ENCODE measurements at places on chromosomes 2 and 18.

DNA sequence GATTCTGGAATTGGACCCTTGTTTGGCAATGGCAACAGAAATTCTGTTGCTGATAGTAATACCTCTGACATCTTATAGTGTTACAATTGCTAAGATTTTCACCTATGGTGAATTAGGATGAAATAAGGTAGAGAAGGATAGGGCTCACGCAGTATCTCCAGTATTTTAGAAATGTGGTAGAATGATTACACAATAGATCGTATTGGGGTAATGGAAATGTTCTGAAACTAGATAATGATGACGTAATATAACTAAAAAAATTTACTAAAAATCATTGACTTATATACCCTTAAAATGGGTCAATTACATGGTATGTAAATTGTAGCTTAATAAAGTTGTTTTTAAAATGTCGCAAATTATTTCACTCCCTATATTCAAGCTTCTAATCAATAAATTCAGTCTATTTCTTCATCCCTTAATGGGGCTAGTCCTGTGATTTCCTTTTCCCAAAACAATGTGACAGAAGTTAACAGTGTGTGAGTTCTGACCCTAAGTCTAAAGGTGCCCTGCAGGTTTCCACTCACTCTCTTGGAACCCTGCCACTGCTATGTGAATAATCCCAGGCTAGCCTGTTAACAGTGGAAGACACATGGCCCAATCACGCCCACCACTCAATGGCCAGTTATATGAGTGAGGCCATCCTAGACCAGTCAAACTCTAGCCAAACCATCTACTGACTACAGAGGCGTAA, 31.2 kb downstream of the USP37 start:
- DNase-seq, result peak; percentile 17

- no peak for DNase-seq
Measured at GRCh38 chr2:29015701-29016470, 34.8 kb downstream of the TOGARAM2 start.

DNA sequence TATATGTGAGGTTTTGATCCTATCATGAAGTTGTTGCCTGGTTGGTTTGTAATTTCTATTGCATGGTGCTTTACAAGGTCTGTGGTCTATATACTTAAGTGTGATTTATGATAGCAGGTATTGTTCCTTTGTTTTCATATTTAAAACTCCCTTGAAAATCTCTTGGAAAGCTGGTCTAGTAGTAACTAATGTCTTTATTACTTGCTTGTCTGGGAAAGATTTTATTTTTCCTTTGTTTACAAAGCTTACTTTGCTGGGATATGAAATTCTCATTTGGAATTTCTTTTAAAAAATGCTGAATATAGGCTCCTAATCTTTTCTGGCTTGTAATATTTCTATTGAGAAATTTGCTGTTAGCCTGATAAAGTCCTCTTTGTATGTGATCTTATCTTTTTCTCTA, 862.9 kb upstream of the NXPH2 start:
- DNase-seq, result no peak

DNA sequence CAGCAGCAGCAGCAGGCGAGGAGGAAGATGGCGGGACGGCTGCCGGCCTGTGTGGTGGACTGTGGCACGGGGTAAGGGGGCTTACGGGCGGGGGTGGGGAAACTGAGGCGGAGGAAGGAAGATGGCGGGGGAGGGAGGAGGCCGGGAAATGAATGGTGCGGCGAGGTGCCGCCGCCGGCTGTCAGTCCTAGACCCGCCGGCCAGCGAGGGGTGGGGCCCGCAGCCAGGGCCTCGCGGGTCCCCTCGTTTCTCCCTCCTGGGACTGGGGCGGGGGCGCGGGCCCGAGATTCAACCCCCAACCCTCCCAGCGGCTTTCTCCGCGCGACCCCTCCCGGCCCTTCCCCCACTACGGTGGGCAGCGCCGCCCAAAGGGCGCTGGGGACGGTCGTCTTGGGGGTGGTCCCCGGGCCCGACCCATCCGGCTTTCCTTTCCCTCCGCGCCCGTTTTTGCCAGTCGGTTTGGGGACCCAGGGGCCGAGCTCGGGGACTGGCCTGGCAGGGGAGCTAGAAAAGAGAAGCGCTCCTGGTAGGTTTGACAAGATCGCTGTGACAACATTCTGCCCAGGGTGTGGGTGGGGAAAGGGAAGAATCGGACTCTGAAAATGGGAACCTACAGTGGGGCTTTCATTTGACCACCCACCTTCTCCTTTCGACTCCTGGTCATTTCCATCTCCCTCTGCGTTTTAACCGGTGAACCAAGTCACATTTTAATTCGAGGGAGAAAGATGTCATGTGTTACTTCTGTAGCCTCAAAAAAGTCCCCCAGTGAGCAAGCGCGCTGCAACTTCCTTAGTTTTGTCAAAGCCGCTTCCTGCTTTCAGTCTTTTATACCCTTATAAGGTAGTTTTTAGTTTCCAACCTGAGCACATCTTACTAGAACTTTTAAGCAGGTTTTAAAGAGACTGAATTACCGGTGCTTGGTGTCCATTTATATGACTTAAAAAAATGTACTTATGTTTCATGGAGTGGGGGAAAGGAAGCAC, 655 bp downstream of the ACTR3 start:
- peak; percentile 80 for DNase-seq

GRCh38 chr2:66440708-66441497, 6.0 kb downstream of the MEIS1 start:
- no peak for DNase-seq

DNA sequence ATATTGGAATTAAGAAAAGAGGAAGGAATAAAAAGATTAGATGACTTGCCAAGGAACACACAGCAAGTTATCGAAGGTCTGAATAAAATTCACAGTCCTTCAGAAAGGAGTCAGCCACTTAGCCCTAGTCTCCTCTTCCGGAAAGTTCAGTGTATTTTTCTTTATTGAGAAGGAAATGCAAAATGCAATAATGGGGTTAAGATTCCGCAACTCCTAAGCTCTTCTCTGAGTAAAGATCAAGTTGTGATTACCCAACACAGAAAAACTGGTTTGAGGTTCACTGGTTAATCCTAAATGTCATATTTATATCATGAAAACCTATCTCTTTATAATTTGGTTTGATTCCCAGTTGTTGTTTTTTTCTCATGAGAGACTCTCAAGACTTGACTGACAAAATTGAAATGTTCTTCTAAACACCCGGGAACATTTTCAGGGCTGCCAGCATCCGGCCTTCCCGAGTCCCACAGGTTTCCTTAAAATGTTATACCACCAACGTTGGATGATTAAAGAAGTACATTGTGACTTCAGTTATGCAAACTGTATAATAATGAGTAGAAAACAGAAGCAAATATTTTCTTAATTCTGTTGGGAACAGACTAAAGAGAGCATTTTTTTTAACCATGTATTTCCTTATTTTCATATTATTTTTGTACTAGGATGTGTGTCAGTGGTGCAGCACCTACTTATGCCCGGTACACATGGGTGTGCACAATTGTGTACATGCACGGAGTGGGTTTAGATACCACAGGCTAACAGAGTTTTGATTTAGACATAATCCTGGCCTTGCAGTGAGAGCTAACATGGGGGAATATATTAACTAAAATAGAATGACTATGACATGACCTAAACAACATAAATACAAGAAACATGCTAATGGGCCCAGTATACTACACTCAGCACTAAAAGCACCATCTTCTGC, 100.2 kb downstream of the STK39 start:
- DNase-seq, result no peak

- DNase-seq, result no peak
Measured at GRCh38 chr2:59112258-59112657, 871.1 kb upstream of the FANCL start.

DNA sequence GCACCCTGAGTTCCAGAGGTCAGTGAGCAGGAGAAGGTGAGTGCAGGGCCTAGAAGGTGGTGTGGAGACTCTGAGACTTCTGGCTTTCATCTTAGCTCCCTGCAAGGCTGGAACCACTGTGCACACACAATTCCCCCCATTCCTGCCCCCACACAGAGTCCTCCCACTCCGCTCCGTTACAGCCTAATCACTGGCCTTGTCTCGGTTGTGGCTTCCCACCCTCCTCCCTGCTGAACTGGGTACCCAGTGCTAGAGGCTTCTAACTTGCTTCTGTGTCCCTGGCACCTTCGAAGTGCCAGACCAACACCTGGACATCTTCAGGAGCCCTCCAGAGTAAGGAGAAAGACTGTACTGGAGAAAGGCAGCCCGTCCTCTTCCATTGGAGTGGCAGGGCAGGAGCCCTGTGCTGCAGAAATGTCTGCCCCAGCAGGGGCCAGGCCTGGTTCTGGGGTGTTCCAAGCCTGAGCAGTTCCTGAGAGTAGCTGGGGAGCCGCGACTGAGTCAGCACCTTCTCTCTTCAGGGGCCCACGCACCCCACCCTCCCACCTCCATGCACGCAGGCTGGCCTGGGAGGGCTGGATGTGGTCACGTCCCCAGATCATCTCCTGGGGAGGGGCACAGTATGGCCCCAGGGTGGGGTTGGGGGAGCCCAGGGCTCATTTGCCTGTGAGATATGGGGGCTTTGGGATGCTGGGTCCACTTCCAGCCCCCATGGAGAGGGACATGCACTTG, 23.4 kb downstream of the CROCC2 start:
- no peak for DNase-seq

All from IMR-90 (cell line).